ENCODE measurements at places on chromosomes 2 and 18.

DNA sequence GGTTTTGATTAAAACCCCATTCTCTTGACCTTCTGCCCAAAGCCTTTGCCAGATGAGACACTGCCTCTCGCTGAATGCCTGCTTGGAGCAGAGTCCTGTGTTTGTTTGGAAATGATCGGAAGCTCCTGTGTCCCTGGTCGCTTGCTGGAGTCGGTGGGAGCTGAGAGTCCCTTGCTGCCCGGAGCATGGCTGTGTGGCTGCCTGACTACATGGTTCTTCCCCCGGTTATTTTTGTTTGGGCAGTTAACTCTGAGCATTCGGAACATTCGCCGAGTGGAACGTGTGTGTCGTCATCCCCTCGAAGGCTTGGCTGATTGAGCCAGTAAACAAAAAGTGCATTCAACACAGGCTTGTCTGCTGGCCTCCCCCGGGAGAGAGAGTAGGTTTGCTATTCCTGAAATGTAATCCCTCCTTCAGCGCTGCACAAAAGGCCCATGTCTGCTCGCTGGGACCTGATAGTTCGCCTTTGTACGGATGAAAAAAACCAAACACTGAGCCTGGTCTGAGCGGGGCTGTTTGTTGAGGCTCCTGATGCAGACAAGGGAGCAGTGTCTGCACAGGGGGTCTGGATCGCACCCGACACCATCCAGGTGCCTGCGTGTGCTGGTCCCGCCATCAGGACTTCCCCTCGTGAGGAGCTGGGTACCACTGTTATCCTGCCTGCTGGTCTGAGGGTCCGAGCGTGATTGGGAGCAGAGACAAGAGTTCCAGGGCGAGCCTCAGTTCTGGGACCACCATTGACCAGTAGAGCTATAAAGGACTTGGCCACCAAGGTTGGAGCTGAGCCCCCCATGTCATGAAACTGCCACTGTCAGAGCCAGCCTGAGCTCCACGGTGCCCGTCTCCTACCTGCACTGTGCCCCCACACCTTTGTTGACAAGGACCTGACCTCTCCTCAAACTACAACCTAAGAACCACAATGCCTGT lies 83.8 kb downstream of the AGAP1 start:
- no peak for DNase-seq

- peak; percentile 44 for DNase-seq
Observed at GRCh38 chr2:15577071-15577735, 14.5 kb upstream of the DDX1 start.

DNA sequence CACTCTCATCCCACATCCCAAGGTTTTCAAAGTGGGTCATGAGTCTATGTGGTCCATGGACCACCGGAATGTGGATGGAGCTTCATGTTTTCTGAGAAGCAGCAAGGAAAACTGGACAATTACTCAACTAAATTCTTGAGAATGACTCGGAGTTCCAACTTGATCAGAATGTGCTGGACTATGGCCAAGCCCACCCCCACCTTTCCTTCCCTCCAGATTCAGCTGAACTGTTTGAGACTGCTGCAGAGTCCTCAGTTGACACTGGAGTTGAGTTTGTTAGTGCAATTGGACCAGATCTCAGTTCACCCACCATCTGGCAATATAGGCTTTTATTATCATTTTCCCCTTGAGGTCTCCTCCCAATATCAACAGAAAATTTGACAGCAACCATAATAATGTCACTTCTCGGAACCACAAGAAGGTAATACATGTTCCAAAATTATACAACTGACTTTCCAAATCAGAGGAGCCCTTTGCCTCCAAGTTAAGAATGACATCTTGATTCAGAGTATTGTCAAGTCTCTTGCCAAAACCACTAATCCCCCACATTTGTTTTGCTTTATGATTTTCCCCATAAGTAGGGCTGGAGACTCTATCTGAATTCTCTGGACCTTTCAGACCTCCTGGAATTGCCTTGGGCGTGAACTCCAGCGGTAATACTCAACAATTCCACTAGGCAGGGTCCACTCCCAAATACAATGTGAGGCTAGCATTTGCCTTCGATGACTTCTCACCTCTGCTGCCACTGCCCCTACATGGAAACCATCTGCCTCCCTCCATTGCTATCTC lies 8.8 kb downstream of the COL4A4 start:
- DNase-seq = no peak

DNA sequence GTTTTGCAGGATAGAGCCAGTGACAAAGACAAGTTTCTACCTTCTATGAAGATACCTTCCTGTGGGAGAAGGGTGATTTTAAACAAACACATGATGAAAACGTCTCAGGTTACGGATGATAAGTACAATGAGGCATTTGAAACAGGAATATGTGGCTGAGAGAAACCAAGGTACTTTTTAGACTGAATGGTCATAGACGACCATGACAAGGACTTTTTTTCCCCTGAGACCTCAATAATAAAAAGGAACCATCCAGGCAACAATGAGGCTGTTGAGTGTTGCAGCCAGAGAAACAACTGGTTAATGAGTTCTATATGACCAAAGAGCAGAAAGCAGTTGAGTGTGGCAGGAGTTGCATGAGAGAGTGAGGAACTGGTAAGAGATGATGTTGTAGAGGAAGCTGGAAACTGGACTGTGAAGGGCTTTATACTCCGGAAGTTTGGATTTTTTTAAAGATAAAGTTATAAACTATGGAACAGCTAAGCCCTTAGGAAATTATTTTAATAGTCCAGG lies 306.1 kb upstream of the CYRIA start:
- no peak for DNase-seq

DNA sequence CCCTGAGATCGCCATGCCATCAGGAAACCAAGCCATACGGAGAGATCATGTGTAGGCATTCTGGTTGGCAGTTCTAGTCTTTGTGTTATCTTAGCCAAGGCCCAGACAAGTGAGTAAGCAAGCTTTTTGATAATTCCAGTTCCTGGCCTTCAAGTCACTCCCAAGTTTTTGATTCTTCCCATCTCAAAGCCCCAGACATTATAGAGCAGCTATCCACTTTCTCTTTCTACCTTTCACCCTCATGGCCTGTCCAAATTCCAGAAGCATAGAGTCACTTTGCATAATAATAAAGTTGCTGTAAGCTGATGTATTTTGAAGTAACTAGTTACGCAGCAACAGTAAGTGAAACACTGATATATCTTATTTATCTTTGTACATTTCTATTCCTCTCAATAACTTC lies 26.8 kb upstream of the IL1RL1 start:
- no peak for DNase-seq

DNA sequence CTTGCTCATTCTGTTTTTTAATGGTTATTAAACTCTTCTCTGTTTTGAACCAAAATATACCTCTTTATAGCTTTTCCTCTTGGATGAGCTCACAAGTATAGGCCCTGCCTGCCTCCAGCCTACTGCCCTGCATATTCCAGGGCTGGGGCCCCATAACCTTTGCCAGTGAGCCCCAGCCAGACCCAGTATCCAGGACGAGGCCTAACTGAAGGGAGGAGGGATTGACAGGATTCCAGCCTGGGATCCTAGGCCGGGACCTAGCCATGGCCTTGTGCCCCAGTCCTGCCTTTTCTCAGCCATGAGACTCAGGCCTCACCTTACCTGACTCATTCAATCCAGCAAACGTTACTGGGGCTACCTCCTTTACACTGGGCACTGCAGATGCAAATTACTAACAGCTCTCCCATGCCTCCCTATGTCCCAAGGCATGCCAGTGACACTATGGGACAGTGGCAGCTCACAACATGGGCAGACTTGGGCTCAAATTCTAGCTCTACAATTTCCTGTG lies 159.2 kb downstream of the DDX1 start:
- DNase-seq = no peak

GRCh38 chr2:131112529-131112928 lies 7.4 kb downstream of the PLEKHB2 start:
- DNase-seq = no peak

GRCh38 chr18:48182779-48183178 lies 226.4 kb downstream of the ZBTB7C start:
- DNase-seq = no peak

- DNase-seq = no peak
Observed at GRCh38 chr2:8636041-8636491, 45.8 kb upstream of the ID2 start.

DNA sequence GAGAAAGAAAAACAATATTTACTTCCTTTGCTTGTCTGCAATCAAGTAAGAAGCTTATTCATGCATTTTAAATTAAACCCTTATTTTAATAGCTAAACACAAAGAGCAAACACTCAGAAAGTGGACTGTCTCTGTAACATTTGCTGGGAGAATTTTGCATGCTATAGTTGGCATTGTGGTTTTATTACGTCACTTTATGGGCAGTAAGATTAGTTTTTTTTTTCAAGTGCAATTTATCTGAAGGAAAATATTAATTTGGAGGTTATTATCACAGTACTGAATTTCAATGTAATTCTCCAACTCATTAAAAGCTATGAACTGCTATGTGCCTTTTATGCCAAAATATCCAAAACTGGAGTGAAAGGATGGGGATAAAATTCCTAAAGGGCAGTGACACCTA lies 103.3 kb downstream of the TMEFF2 start:
- DNase-seq = no peak

DNA sequence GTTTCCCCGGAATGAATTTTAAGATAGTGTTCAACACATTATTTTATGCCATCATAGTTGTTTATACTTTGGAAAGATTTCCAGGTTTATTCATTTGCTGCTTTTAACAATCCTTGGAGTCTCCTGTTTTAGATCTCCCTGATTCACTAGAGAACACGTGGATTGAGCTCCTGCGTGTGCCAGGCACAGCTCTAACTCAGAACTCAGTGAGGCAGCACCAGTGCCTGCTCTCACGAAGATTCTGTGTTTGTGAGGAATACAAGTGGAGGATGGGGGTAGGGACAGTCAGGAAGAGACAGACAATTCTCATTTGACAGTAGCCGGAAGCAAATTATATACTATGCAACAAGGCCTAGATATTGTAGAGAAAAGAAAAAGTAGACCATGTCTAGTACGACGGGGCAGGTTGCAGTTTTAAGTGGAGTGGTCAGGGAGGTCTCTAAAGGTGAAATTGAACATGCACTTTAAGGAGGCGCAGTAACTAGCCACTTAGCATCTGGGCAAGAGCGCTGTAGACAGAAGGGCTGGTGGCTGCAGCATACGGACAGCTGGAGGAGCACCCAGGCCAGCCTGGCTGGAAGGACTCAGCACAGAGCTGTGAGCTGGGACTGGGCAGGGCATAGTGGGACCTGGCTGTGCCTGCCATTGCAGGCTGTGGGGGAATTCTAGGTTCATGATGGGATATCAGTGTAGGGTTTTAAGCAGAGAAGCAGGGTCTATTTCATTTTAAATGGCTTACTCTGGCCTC lies 24.3 kb downstream of the RNF144A start:
- no peak for DNase-seq

- DNase-seq = no peak
Observed at GRCh38 chr2:31188131-31188530, 29.2 kb downstream of the CAPN14 start.

- no peak for DNase-seq
Observed at GRCh38 chr2:42743659-42743990, 20.3 kb downstream of the OXER1 start.

GRCh38 chr2:204950695-204951346 lies 405.5 kb downstream of the PARD3B start:
- DNase-seq = no peak

DNA sequence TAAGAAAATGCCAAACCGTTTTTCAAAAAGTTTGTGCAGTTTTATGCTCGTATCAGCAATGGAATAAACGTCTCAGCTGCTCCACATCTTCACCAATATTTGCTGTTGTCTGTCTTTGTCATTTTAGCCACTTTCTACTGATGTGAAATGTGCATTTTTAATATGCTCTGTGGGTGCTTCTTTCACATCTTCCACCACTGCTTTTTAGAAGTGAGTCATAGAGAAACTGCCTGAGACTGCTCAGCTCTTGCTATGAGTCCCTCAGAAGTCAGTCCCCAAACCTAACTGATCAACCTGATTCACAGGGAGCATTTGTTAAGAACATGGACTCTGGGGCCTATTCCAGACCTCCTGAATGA lies 41.0 kb upstream of the EPC2 start:
- peak; percentile 43 for DNase-seq

GRCh38 chr2:227117027-227117426 lies 47.0 kb downstream of the COL4A4 start:
- no peak for DNase-seq

- peak; percentile 47 for DNase-seq
Observed at GRCh38 chr2:9656270-9656766, 25.5 kb upstream of the YWHAQ start.

DNA sequence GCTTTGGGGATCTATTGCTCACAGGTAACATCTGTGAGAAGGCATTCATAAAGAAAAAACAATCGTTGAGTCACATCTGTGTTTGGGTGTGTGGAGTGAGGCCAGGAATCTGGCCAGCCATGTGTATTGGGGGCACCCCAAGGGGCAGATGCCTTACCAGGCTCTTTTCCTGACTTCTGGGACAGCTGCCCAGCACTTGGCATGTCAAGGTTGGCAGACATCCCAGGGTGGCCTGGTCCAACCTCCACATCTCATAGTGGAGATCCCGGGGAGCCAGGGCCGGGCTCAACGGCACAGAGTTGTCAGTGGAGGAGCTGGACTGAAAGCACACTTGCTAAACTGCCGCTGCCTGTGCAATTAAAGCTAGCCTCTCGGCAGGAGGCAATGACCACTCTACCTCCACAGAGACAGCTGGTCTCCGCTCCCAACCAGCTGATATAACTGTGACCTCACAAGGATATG lies 75.3 kb upstream of the MGAT4A start:
- DNase-seq = no peak

GRCh38 chr18:46754661-46755292 lies 2.1 kb downstream of the ST8SIA5 start:
- no peak for DNase-seq

DNA sequence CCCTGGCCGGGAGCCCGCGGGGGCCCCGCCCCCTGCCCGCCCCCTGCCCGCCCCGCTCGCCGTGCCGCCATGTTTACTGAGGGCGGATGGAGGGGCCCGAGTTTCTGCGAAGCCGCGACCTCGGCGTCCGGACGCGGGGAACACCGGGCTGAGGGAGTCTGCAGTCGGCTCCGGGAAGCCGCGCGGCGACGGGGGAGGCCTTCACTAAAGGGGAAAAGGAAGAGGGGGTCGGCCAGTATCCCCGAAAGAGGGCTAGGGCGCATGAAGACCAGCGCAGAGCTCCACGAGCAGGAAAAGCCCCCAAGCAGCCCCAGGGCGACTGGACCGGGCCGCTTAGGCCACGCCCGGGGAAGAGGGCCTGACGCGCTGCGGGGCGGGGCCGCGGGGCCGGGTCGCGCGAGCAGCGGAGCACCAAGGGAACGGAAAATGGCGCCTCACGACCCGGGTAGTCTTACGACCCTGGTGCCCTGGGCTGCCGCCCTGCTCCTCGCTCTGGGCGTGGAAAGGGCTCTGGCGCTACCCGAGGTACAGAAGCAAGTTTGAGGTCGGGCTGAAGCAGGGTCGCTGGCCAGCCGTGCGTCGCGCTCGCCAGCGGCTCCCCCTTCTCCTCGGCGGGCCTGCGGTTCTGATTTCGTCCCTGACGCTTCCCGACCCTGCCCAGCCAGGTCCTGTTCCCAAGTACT lies at the start of the genes ATRAID and SLC5A6:
ATRAID (plus strand) TSS at position 99 of the 683 bp plus-strand sequence; CDS start at position 427, 328 bp downstream.
SLC5A6 (minus strand) TSS at position 326 of the 683 bp plus-strand sequence. CDS start 4,618 bp downstream, outside the sequence.
- DNase-seq = peak; percentile 92

- DNase-seq = no peak
Observed at GRCh38 chr2:109164739-109165221, 35.8 kb downstream of the SH3RF3 start.

DNA sequence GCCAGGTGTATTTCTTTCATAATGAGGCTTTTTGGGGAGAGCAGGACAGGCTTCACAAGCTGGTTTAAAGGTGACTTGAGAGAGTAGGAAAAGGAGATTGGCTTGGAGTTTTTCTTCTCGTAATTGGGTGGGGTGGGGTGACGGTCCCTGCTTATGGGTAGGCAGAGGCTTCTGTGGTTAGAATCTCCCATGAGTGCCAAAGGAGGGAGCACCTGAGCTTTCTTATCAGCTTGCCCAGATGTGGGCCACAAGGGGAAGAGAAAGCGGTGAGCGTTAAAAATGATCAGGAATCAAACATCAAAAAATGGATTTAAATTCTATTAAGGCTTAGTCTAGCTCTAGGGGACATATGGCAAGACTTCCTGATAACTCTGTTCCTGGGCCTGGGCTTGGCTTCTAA lies 9.7 kb upstream of the PNPT1 start:
- DNase-seq = no peak
